Kidney capillary endothelial cell (primary cell): ENCODE measurements at places on chromosomes 16 and 17.

- DNase-seq, result no peak
These were observed 2.9 kb upstream of the GSDMB start for GRCh38 chr17:39921323-39921722.

GRCh38 chr17:33862772-33863602, 392.1 kb upstream of the CCL2 start:
- no peak for DNase-seq

- DNase-seq, result peak; percentile 63
These were observed 295.3 kb upstream of the PMFBP1 start for GRCh38 chr16:72467157-72467759.

DNA sequence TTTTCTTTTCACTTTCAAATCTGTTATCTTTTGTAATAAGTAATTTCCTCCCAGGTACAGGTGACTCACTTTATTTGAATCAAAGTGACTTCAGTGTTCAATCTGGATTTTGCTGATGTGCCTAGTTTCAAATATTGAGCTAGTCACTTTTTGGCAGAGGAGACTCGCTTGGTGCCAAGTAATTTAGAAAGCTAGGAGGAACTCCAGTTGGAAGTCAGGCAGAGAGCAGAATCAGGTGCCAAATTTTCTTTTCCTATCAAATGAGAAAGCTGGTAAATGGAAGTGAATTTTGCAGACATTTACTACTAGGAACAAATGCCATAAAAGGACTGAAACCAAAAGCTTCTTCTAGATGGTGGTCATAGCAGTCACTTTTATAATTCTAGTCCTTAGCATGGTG, 656.0 kb upstream of the KIF2B start:
- DNase-seq, result no peak

DNA sequence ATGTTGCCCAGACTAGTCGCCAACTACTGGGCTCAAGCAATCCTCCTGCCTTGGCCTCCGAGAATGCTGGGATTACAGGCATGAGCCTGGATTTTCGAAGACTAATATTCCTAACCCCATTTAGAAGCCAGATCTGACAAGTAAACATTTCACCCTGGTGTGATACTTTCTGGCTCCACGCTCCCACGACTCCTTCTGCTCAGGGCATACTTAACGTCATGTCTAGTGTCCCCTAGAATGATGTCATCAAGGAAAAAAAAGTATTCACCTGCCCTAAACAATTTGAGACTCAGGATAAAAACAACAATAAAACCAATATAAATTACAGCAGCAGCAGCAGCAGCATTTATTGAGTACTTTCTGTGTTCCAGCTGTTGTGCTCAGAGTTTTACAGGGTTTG, 13.2 kb downstream of the ITGB3 start:
- no peak for DNase-seq

DNA sequence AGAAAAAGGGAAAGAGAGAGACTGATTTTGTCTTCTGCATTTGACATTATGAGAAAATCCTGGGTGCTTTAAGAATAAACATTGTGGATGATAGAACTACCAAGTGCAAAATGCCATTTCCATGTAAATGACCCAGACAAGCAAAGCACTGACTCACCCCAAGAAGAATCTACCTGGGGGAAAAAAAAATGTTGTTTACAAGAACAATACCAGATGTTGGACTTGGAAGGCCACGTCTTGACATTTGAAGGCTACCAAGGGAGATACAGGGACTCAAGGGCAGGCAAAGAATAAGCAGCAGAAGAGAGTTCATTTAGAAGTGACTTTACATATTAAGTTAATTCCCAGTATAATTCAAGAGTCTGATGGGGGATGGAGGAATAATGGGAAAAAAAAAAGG, 125.3 kb downstream of the TMEM114 start:
- no peak for DNase-seq
